ENCODE measurements at places on chromosomes 6 and 20. TPM values are rescaled to one million over a fixed set of nuclear protein-coding genes. Genes with fewer than 3 reads are reported as not detected.
A peak's percentile ranks its signal among the peaks of the same experiment; 100 is the strongest.

GRCh38 chr20:39885975-39886649, 802.9 kb downstream of the MAFB start:
- H3K4me3 ChIP-seq, result no peak overlapping the region
- H3K36me3 ChIP-seq, result no peaks in the 10 kb centered on the region
- no peaks in the 10 kb centered on the region for H3K27me3 ChIP-seq
- no peak overlapping the region for H3K27ac ChIP-seq

DNA sequence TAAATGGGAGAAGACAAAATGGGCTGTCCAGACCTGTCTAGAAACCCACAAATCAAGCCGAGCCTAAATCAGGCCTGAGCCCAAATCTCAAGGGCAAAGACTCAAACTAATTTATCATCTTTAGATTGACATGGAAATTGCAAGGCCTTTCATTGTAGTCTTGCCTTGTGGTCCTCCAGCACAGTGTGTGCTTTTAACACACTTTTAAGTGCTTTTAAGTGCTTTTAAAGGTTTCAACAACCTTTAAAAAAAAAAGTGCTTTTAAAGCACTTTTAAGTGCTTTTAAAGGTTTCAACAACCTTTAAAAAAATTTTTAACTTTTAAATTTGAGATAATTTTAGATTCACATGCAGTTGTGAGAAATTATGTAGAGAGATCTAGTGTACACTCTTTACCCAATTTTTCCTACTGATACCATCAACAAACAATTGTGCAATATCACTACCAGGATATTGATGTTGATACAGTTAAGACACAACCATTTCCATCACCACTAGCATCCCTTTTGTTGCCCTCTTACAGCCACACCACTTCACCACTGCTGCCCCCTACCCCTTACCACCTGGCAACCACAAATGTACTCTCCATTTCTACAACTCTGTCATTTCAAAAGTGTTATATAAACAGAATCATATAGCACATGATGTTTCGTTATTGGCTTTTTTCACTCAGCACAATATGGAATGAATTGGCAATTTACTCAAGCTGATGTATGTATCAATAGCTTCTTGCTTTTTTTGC, 23.1 kb upstream of the DCBLD1 start:
- H3K4me3 ChIP-seq, result no peak overlapping the region
- H3K27me3 ChIP-seq, result no peaks in the 10 kb centered on the region
- no peak for DNase-seq
- no peaks in the 10 kb centered on the region for H3K4me1 ChIP-seq

DNA sequence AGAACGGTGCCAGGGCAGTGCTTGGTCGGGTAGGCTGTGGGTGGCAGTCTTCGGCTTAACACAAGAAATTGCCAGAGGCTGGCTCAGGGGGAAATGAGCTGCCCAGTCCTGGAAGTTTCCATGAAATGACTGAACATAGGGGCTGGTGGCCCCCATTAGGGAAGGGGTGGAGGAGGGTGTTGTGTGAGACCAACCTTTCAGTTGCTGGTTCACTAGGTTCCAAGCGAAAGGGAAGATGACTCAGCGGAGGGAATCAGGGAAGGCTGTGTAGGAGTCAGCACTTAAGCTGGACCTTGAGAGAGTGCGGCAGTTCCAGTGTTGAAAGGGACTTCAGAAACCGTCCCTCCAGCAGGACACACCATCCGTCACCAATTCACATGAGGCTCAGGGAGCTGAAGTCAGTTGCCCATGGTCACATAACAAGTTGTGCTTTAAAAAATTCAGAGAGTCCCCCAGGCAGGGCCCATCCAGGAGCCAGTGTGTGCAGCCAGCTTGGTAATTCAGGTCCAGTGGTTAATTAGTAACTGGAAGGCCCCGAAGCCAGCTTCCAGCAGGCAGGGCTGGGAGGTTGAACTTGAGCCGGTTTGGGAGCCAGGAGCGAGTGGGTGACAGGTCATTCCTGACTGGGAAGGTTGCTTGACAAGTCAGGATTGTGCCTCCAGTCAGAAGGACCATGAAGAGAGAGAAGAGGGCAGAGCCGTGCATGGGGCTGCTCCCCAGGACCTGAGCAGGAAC, at the start of gene SGK2:
SGK2 (plus strand) TSS at position 616 of the 735 bp plus-strand sequence. CDS start 7,469 bp downstream, outside the sequence.
- no peak within 1 kb of the TSS for H3K4me3 ChIP-seq
- peaks cover 2% of the 10 kb centered on the region for H3K4me1 ChIP-seq
- H3K27ac ChIP-seq, result no peak within 1 kb of the TSS
- H3K27me3 ChIP-seq, result no peaks in the 10 kb centered on the region

- no peak overlapping the region for H3K27ac ChIP-seq
- DNase-seq, result no peak
- H3K4me1 ChIP-seq, result no peaks in the 10 kb centered on the region
These were observed 33.7 kb downstream of the SCP2D1 start for GRCh38 chr20:18847226-18847755.

GRCh38 chr20:58222446-58222845, 6.0 kb downstream of the ANKRD60 start:
- H3K36me3 ChIP-seq, result no peaks in the 10 kb centered on the region
- peaks cover 19% of the 10 kb centered on the region for H3K27me3 ChIP-seq
- no peak overlapping the region for H3K27ac ChIP-seq
- H3K4me1 ChIP-seq, result no peaks in the 10 kb centered on the region
- no peak overlapping the region for H3K4me3 ChIP-seq

DNA sequence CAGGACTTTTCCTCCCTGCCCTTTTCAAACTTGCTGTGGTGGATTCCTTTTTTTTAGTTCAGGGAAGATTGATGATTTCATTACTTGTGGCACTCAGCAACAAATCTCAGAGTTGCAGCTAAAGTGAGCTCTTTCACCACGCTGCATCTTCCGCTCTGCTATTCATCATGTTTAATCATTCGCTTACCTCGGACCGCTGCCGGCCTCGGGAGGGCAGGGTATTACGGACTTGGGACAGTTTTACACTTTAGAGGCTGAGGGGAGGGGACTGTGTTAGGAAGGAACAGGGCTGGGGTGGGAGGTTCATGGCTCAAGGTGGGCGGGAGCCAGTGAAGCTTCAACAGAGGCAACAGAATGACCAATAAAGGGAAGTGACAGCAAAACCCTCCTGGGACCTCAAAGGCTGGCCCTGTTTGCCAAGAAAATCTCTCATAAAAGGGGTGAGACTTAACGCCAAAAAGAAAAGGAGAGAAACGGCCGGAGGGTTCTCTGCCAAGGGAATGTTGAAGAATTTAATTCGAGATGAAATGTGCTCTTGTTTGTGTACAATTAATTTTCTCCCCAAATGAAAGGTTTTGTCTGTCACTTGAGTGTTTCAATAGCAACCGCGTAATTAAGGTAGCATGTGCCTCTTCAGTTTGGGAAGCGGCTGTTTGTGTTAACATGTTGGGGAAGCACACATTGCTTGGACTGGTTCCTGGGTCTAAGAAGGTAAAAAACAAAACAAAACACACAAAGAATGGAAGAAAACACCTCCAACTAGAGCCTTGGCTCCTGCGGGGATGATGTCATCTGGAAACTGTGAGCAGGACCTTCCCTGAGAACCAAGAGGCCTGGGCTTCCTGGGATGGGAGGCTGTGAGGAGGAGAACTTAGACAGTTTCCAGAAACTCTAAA, 72.5 kb upstream of the SULF2 start:
- H3K36me3 ChIP-seq, result no peaks in the 10 kb centered on the region
- peaks cover 8% of the 10 kb centered on the region for H3K27me3 ChIP-seq
- H3K4me3 ChIP-seq, result no peak overlapping the region
- DNase-seq, result no peak
- H3K27ac ChIP-seq, result peak overlapping the region; percentile 30
- H3K4me1 ChIP-seq, result peaks cover 9% of the 10 kb centered on the region

The PROCR gene
- total RNA-seq, result 2.4 TPM

DNA sequence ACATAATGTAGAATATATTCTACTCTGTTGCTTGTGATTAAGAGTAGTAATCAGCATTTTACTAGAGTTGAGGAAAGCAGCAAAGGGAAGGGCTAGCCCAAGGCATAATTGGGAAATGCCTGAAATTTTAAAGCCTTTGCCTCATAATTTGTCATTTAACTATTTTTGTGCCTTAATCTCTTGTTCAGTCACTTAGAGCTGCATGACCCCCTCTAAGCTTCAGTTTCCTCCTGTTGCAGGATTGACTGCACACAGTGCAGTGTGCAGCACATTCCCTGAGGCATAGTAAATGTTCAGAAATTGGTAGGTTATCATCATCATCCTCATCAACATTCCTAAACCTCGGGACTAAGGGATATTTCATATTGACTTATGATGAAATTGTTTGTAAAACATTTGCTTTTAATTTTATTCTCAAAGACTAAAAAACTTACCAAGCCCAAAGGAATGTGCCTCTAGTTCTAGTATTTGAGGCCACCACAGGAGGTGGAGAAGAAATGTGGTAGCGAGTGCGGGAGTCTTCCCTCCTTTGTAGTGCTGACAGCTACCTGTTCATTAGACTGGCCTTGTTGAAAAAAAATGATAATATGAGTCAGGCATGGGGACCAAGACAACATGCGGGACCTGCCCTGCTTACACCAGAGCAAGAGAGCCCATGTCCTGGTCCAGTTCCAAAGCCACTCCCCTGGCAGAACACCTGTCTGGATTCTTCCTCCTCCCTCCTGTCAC, 14.8 kb upstream of the TENT5A start:
- H3K4me3 ChIP-seq, result no peak overlapping the region
- H3K4me1 ChIP-seq, result peaks cover 11% of the 10 kb centered on the region
- H3K27ac ChIP-seq, result no peak overlapping the region
- no peaks in the 10 kb centered on the region for H3K36me3 ChIP-seq
- no peaks in the 10 kb centered on the region for H3K27me3 ChIP-seq
- DNase-seq, result no peak

The DLK2 gene
- total RNA-seq, result not detected

DNA sequence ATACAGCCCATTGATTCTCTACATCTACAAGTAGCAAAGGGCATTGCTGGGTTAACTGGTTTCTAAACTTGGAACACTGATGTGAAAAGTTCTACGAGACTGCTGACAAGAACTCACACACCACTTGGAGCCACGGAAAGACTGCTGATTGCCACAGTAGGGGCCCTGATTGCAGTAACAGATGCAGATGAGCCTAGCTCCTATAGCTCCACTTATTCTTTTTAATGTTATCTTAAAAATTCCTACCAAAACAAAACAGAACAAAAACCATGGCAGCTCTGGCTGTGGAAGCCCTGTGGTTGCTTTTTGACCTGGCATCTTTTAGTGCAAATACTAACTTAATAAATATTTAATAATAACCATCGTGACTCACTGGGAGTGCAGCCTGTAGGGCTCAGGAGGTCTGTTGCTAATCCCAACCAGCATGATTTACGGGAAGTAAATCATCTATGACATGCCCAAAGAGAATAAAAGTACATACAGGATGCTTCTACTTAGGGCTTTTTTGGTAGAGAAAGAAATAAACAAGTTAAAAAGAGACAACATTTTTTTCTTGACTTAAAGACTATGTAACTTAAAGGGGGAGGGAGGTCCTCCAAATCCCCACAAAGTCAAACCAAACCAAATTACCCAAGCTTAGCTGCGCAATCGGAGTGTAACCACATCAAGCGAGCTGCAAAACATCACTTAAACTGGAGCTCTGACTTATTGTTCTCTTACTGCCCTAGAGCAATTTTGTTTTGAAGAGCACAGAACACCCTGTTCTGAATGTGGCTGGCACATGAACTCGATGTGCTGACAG, 87.2 kb downstream of the FKBP5 start:
- H3K27me3 ChIP-seq, result no peaks in the 10 kb centered on the region
- H3K27ac ChIP-seq, result peak overlapping the region; percentile 48
- H3K4me3 ChIP-seq, result peak overlapping the region; percentile 25
- DNase-seq, result peak; percentile 86
- peaks cover 16% of the 10 kb centered on the region for H3K4me1 ChIP-seq

GRCh38 chr6:41559655-41560427, 13.7 kb downstream of the FOXP4 start:
- H3K27ac ChIP-seq, result no peak overlapping the region
- H3K27me3 ChIP-seq, result no peaks in the 10 kb centered on the region
- peaks cover 33% of the 10 kb centered on the region for H3K36me3 ChIP-seq
- peaks cover 5% of the 10 kb centered on the region for H3K4me1 ChIP-seq
- H3K4me3 ChIP-seq, result peak overlapping the region; percentile 71

GRCh38 chr6:40645043-40645442, 57.9 kb upstream of the LRFN2 start:
- peaks cover 8% of the 10 kb centered on the region for H3K27me3 ChIP-seq
- no peak overlapping the region for H3K27ac ChIP-seq
- no peaks in the 10 kb centered on the region for H3K36me3 ChIP-seq
- no peak overlapping the region for H3K4me3 ChIP-seq
- DNase-seq, result no peak

DNA sequence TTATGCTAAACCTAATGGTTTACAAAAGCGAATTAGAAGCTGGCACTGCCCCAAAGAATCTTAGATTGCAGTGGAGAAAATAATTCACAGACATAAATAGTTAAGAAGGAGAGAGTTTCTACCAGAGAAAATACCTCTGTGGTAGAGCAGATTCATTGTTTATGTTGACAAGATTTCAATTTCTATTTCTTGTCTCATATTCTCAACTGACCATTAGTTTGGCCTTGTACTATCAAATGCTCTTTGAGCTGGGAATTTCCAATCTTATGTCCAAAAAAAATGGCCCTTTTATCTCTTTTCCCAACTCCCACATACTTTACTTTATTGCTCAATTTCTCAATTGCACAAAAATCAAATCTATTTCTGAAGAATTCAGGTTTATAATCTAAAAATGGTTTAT, 804.1 kb upstream of the CITED2 start:
- no peak for DNase-seq
- no peak overlapping the region for H3K27ac ChIP-seq
- no peaks in the 10 kb centered on the region for H3K27me3 ChIP-seq
- no peaks in the 10 kb centered on the region for H3K4me1 ChIP-seq
- no peak overlapping the region for H3K4me3 ChIP-seq

The CDSN gene
- total RNA-seq, result not detected

The SIGLEC1 gene
- not detected for total RNA-seq

DNA sequence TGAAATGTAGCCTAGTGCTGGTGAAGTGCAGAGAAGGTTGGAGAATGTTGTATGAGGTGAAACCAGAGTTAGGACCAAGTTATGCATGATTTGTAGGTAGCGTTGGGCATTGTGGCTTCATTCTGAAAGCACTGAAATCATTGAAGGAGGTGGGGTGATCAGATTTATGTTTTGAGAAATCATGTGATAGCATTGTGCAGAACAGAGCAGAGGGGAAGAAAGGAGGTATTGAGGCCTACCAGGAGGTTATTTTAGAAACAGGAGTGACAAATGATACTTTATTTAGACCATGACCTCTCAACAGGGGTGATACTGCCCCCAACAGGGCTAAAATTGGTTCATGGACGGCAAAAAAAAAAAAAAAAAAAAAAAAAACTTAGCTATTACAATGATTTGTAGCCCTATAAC, 15.6 kb upstream of the HMGN3 start:
- DNase-seq, result no peak
- H3K27me3 ChIP-seq, result no peaks in the 10 kb centered on the region
- no peaks in the 10 kb centered on the region for H3K4me1 ChIP-seq
- H3K4me3 ChIP-seq, result no peak overlapping the region

The OPRM1 gene
- not detected for total RNA-seq

The B3GALT4 gene
- total RNA-seq, result 4.0 TPM

- no peak for DNase-seq
- H3K4me3 ChIP-seq, result no peak overlapping the region
- H3K36me3 ChIP-seq, result no peaks in the 10 kb centered on the region
- no peaks in the 10 kb centered on the region for H3K27me3 ChIP-seq
- H3K27ac ChIP-seq, result peak overlapping the region; percentile 59
- H3K4me1 ChIP-seq, result no peaks in the 10 kb centered on the region
These were observed 14.6 kb downstream of the HDGFL1 start for GRCh38 chr6:22583927-22584326.

GRCh38 chr20:53902968-53903651, 167.3 kb downstream of the BCAS1 start:
- peaks cover 11% of the 10 kb centered on the region for H3K4me1 ChIP-seq
- no peak overlapping the region for H3K4me3 ChIP-seq
- no peak overlapping the region for H3K27ac ChIP-seq
- no peaks in the 10 kb centered on the region for H3K27me3 ChIP-seq
- DNase-seq, result no peak

- H3K4me1 ChIP-seq, result no peaks in the 10 kb centered on the region
- no peak overlapping the region for H3K27ac ChIP-seq
- H3K36me3 ChIP-seq, result no peaks in the 10 kb centered on the region
These were observed 131.2 kb upstream of the CLDN20 start for GRCh38 chr6:155132617-155133016.

All from endodermal cell (in vitro differentiated cells).